Uterus (tissue), 4 donors: ENCODE measurements at places on chromosomes 3 and 15. TPM values are rescaled to one million over a fixed set of nuclear protein-coding genes. Genes with fewer than 3 reads are reported as not detected.

MFGE8 gene
- total RNA-seq, result 664 TPM

DNA sequence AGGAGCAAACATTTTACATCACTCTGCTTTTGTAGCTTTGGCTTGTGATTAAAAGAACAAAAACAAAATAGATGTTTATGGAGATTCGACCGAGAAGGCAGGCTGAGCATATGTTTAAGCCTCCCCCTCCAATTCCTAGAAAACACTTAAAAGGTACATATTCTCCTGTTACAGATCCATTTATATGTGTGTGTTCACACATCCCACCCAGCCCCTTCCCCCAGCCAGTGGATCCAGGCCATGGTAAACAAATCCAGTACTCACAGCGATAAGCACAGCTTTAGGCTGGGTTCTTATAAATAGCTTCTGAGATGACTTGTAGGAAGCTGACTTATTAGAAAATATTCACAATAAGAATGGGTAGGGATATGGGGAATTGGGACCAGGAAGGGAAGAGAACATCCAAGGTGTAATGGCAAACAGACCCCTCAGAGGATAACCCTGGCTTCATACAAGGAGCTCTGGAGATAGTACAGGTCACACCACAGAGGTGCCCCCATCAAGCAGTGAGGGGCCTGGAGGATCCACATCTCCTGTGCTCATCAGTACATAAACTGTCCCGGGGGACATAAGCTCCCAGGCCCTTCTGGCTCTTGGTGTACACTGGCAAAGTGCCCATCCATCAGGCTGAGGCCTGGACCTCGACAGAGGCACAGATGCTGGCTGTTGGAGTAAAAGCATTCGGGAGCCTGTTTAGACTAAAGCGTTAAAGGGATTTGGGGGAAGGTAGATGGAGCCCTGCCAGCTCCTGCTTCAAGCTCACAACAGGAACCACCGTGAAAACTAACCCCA lies 70.0 kb upstream of the UBE2E1 start:
- DNase-seq, result peak; percentile 32

GRCh38 chr3:46988616-46989015 lies 9.2 kb downstream of the NBEAL2 start:
- no peak for DNase-seq

CD86 gene
- 3.6 TPM for total RNA-seq

DNA sequence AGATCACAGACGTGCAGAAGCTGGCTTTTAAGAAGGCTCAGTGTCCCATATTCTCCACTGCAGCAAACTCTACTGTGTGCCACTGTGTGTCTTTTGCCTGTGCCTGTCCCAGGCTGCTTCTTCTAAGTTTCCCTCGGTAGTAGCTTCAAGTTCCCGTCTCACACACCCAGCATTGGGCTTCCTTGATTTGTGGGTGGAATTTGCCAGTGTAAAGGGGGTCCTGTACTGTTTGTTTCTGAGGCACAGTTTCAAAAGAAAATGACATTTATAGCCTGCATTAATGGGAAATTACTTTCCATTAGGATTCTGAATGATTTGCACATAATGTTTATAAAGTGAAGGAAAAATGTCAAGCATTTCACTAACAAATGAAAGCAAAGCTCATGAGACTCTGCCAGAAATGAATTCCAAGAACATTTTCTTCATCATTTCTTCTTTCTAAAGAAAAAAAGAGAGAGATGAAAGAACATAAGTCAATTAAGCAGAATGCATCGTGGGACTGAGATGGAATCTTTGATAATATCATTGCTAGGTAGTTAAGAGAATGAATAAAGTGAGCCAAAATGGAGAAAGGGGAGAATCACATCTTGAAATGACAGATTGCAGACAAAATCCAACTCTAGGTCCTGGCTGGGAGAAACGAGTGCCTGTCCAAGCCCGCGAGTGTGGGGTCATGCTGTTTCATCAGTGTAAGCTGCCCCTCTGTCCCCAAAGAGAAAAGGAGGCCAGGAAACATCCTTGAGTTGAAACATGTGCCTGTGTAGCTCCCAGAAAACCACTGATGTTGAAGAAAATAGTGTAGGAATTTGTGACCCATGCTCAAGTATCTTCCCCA lies 48.6 kb upstream of the ADAMTSL3 start:
- DNase-seq, result peak; percentile 64

DNA sequence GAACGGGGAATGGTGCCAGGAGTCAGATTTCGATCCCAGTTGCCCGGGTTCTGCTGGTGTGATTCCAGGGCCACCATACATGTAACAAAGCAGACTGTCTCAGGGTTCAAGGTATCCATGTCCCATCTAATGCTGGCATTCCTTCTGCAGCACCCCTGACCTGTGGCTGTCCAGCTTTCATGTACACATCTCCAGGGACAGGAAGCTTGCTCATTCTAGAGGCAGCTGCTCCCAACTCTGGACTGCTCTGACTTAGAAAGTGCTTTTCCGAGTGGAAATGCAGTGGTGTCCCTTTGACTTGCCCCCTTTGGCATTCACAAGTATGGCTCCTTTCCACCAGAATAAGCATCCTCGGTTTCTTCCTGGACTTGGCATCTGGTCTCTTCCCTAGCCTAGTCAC lies 30.9 kb downstream of the PML start:
- DNase-seq, result no peak

C3orf22 gene
- total RNA-seq, result not detected

RLBP1 gene
- not detected for total RNA-seq

DNA sequence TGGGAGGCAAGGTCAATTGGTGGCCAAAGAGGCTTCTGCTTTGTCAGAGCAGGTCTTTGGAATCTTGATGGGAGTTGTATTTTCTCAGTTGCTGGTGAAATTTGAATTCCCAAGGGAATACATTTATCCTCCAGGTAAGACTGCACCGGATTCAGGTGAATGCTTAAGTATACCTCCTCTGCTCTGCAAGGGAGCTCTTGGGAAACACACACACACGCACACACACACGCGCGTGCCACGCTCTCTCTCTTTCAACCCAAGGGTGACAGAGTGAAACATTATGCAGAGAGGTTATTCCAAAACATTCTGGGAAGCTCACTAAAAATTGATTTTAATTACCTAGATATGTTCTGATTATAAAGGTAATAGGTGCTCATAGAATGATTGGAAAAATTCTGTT lies 33.7 kb downstream of the ST6GAL1 start:
- DNase-seq, result no peak

DNA sequence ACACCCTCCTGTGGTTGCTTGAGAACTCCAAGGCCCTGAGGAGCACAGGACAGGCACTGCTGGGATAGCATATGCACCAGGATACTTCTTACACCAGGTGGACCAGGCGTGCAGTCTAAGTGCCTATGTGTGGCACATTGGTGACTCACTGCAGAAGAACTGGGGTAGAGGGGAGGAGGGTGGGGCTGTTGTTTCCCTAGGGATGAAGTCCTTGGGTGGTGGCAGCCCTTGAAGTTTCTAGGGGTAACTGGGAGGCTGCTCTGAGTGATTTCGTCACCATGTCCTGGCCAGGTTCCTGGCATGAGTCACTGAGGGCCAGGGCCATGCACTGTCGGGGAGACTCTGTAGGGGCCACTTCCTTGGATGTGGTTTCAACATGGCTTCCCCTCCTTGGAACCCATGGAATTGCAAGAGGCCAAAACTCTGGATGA lies 15.9 kb downstream of the MYZAP start:
- no peak for DNase-seq

DNA sequence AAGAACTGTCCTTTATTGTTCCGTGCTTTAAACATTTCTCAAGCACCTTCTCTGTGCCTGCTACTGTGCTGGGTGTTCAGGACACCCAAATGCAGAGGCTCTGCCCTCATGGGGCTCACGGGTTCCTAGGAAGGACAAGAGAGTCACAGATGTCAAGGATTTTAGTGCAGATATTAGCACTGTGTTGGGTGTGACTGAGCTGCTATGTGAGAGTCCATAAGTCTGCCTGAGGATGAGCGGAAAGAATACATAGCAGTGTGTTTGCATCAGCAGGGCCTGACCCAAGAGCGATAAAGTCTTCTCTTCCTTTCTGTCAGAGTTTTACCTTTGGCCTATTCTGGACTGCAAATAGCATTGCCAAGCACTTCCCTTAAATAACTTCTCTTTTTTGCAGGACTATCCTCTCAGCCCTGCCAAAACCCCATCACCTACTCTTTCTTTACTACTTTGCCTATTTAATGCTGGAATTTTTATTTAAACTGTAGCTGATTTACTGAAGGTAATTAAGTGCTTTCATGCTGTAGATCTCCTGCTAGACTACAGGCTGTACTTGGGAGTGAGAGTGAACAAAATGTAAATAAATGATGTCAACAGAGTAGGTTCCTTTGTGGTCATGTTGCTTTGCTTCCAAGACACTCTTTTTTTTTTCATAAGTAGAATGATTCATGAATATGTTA lies 459.4 kb upstream of the TPRG1 start:
- DNase-seq, result no peak

DNA sequence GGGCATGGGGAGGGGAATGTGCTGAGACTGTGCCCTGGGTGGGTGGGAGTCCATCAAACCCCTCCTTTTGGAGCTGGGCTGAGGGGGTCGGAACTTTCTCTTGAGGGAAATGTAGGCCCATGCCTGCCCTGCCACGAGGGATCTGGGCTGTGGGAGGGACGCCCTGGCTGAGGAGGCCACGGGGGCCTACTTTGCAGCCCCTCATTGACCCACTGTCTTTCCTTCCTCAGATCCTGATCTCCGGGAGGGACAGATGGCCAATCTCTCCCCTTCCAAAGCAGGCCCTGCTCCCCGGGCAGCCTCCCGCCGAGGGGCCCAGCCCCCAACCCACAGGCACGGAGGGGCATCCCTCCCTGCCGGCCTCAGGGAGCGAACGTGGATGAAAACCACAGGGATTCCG lies 25.3 kb downstream of the LOXL1 start:
- DNase-seq, result no peak

LRRN1 gene
- total RNA-seq, result not detected

- peak; percentile 34 for DNase-seq
These were observed 15.0 kb downstream of the UACA start for GRCh38 chr15:70748281-70748747.

DNA sequence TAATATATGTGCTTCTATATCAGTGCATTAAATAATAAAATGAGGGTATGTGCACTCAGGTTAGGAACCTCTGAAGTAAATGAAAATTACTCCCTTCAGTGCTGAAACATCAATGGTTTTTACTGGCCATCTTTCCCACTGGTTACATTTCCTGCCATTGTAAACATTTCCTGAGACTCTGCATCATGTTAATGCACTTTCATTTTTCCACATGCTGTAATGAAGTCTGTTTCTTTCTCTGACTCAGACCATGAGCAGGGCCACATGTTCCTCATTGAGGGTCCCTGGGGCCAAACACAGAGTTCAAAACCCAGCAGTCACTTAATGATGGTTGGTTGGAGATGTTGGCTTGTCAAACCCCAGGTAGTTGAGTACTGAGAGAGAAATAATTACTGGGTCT lies 15.3 kb downstream of the FAM3D start:
- no peak for DNase-seq

GRCh38 chr3:125186800-125187598 lies 25.5 kb downstream of the SLC12A8 start:
- no peak for DNase-seq

DNA sequence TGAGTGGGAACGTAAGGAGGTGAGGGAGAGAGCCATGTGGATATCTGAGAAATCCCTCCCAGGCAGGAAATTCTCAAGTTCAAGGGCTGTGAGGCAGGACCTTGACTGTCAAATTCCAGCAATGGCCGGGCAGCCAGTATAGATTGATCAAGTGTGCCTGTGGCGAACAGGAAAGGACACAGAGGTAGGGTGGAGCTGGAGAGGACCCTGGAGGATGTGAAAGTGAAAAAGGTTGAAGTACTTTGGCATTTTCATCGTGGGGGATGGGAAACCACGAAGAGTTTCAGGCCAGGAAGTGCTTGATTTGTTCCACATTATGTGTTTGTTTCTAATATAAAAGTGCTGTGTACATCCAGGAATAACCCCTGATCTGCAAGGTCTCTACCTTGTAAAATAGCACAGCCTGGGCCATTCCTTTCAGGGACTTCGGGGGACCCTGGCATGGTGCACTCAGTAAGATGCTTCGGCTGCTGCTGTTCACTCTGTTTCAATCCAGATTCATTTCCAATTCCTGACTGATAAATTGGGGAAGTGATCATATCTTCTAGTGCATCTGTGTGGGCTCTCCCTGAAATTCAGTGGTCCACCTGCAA lies 156.6 kb downstream of the MCTP2 start:
- DNase-seq, result no peak

DNA sequence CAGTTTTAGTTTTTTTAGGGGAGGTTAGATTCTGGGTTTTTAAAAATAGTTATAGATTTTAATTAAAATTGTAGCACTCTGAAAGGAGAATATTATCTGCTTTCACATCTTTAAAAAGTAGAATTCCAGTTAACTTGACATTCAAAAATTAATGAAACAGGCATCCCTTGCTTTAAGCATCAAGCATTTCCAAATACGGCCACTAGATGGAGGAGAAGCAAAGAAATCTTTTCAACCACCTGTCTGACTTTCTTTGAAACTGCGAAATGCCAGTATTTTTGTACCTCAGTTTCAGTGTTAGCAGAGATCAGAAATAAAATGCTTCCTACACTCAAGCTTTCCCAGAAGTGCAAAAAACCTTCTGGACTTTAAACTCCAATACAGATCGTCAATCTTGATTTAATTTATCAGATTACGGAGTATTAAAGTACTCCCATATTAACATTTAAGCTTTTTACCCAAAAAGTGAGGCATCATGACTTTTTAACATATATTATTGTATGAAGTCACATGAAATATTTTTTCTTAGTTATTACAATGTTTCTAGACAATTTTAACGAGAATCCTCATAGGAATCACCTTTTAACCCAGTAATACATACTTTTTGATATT lies 153.3 kb downstream of the P3H2 start:
- no peak for DNase-seq

SEMA3B gene
- 24.1 TPM for total RNA-seq

GRCh38 chr3:148598619-148599018 lies 99.1 kb upstream of the AGTR1 start:
- no peak for DNase-seq

CDCP1 gene
- total RNA-seq, result 14.2 TPM

DNA sequence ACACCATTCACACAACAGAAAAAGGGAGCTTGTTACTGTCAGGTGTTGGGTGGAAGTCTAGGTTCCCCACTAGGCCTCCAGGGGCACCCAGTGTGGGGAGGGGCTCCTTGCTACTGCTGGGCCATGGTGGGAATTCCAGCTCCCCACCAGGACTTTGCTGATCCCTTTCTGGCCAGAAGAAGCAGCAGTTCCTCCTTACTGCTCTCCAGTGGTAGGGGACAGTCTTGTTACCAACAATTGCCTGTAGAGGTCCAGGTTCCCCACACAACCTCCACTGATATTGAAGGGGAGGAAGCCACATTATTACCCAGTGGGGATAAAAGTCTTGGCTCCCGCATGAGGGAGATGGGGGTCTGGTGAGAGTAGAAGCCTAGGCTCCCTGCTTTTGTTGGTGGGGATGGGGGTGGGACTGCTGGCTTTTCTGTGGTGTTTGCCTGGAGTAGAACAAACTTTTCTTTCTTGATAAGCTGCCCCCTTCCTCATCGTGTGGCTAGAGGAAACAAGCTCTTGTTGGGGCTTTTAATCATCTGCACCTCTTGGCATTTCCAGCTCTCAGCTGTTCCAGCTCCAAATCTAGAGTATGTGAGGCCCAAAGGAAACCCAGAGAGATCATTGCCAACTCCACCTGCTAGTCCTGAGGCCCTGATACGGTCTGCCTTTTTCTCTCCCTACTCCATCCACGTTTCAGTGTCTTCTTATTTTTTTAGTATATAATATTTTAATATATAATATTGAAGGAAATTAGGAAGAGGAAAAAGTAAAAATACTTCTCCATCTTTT lies 824.2 kb downstream of the AGBL1 start:
- no peak for DNase-seq
